ENCODE measurements at places on chromosomes 1 and 21.
A peak's percentile ranks its signal among the peaks of the same experiment; 100 is the strongest.

- DNase-seq: peak; percentile 47
Measured at GRCh38 chr1:19435181-19435580, 50.2 kb downstream of the CAPZB start.

DNA sequence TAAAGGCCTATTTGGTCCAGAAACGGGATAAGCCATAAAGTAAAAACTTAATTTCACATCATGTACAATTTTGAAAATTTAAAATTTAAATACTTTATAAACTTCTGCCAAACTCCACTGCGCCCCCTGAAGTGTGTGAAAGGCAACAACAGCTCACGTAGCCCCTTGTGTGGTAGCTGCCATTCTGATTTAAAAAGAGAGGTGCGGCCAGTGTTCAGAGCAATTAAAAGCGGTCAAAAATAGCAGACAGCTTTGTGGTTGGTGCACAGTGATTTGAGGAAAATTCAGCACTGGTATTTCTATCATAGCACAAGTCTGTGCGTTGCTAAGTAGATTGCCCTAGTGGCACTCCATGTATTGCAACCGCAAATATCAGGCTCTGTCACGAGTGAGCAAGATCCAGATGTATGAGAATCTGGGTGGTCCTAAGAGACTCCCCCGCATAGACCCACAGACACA, 122.5 kb downstream of the ATG4C start:
- no peak for DNase-seq

DNA sequence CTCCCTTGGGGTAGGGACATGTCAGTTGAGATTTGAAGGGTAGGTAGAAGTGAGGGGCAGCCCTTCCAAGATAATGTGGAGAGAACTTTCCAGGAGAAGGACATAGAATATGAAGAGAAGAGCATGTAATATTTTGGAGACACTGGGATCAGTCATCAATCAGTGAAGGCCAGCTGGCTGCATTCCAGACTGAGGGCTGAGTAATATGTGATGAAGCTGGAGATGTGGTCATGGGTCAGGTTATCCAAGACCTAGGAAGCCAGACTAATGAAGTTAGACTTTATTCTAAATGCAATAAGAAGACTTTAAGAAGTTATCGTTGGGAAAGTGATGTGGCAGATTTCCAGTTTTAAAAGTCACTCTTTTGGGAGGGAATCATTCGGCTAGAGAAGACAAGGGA, 262.0 kb downstream of the HMCN1 start:
- no peak for DNase-seq

DNA sequence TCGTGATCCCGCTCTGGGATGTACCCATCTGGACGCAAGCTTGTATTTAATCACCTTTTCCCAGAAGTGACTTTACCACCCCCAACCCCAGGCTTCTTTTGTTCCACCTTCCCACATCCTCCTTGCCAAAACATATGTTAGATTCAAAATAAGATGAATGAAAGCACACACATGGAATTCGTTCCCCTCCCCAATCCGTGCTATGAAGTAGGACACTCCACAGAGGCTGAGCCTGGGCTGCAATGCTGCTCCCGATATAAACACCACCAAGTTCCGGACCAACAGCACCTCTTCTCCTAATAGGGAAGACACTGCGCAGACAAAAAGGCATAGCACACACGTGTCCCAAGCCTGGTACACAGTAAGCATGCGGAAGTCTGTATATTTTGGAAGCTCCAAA, 86.1 kb downstream of the CLSTN1 start:
- no peak for DNase-seq

DNA sequence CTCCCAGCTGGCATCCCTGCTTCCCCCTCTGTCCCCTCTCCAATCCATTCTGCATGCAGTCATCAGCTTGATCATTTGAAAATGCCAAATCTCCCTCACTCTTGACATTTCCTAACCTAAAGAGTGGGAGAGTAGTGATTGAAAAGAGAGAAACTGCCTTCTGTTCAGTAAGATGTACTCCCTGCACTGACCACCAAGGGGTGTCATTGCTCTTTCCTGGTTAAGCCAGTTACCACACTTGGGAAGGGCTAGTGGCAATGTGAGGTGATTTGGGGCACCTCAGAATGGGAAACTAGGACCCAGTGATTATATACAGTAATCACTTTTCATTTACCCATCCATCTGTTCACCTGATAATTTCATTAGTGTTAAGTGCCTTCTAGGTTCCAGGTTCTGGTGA, 6.9 kb upstream of the TMEM269 start:
- DNase-seq: no peak

GRCh38 chr1:212473729-212474128, 41.0 kb downstream of the NENF start:
- no peak for DNase-seq

GRCh38 chr1:14817223-14818170, 219.0 kb downstream of the KAZN start:
- no peak for DNase-seq

- DNase-seq: no peak
Measured at GRCh38 chr1:63891060-63891690, 117.4 kb downstream of the ROR1 start.

DNA sequence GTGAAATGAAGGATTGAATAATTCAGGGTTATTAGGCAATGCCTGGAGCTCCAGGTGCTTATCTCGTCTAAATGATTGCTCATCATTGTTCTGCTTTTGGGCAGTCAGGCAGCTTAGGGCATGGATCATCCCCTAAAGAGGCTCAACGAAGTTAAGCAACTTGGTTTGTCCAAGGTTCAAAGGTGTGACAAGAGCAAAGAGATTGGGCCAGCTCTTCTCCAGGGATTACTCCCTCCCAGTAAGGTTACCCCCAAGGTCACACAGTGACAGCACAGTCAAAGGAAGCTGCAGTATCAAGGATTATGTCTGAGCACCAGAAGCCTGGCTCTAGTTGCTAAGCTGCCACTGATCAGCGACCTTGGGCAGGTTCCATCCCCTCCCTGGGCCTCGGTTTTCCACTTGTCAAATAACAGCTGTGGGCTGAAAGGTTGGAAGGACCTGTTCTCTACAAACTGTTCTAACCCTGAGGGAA, 6.8 kb downstream of the ETNK2 start:
- DNase-seq: no peak

DNA sequence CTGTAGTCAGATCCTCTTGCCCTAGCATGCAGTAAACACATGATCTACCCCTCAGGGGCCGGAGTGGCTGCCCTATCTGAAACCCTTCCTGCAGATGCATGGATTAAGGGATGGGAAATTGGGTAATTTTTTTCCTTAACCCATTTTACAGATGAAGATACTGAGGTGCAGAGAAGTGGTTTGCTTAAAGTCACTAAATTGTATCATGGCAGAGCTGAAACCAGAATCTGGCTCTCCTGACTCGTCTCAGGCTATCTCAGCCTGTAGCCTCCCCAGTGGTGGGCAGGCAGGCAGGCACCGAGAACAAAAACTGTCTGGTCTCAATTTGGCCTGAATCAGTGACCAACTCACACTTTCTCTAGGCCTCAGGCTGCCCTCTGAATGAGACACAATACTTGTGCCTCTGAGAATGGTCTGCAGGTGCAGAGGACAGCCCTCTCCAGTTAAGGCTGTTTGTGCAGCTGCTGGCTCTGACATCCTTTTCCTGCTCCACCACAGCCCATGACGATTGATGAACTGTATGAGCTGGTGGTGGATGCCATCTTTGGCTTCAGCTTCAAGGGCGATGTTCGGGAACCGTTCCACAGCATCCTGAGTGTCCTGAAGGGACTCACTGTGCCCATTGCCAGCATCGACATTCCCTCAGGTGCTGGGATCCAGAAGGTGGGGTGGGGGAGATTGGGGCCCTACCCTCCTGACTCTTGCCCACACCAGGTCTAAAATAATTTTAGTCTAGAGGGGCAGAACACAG, 1.5 kb downstream of the NAXE start:
- DNase-seq: no peak

DNA sequence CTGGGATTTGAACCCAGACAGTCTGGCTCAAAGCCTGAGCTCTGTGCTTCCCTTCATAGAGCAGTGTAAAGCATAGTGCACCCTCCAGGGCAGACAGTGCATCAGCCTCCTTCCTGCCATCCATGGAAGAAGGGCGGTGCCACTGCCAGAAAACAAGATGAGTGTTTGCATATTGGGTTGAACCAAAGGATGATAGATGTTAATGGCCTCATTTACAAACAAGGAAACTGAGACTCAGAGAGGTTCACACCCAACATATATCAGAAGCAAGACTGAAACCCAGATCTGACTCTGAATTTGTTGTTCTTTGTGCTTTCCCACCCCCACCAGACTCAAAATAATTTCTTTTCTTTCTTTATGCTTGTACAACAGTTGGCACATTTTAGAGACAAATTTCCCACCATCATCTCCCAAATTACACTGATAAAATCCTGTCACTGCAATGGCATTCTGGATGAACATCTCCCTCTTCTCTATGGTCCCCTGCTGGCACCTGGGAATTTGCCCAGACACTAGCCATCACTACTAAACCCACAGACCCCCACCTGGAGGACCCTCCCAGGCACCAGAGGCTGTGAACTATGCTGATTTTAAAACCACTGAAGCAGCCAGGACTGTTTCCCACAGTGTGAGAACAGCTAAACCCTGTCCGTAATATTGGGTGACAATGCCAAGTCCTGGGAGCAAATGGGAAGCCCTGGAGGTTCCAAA, 45.4 kb upstream of the MPZL1 start:
- no peak for DNase-seq

DNA sequence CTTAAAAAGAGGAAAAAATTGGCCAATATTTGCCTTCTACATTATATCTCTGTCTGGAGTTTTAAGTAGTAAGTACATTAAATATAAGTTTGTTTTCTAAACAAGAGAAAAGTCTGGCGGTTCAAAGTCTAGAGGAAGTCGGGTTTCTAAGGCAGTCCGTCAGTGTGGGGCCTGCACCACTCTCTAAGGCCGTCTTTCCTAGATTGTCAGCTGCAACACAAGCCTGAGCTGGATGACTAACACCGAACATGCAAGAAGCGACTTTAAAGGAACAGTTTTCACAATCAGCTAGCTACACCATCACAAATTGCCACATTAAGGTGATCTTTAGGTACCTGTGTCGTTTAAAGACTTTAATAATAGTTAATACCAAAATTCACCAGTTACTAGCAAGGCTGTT, 19.6 kb downstream of the CCSAP start:
- no peak for DNase-seq

DNA sequence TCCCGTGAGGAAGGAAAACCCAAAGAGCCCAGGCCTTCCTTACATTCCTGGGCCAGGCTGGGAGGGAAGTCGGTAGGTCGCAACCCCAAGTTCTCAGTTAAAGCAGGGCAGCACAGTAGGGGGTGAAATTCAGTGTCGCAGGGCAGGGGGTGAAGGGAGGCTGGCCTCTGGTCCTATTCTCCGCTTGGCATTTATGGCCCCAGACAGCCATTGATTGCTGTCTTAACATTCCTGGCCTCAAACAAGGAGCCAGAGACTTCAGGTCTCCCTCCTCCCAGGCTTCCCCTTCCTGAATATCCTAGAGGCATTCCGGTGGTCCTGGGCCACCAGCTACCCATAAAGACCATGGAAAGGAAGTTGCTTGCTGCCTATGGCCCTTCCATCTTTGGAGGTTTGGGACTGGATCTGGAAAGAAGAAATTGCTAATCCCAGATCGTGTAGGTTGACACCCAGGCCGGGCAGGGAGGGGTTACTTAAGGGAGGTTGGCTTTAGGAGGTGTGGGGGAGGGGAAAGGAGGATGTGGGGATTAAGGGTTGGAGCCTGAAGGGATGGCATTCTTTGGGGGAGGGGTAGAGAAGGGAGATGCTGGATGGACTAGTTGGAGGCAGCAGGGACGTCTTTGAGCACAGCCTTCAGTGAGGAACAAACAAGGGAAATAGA, 1.7 kb downstream of the LIN28A start:
- no peak for DNase-seq

DNA sequence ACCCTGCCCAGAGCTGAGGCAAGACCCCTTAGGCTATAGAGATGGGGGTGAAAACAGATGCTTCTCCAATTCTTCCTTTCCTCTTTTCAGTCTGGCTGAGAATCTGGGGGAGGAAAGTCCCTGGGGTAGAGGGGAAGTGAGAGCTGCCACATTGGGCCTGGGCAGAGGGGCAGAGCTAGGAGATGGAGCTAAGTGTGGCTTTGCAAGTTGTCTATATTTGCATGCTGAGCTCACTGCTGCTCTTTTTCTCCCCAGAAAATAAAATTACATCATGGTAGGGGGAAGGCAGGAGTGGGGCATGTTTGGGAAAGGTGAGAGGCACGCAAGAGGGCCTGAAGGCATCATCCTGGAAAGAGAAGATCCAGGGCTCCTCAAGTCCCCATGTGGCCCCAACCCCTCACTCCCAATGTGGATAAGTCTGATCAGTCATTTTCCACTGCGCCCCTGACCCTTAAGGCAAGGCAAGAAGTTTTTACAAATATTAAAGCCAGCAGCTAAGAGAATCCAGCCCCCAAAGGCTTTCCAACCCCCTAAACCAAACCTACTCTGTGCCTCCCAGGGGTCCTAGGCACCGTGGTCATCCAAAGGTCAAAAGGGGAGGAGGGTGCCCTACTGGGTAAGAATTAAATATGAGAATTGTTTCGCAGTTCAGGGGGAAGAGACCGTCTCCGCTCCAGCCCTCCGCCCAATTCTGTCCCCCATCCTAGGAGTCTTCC, 500 bp upstream of the PEA15 start:
- DNase-seq: no peak

DNA sequence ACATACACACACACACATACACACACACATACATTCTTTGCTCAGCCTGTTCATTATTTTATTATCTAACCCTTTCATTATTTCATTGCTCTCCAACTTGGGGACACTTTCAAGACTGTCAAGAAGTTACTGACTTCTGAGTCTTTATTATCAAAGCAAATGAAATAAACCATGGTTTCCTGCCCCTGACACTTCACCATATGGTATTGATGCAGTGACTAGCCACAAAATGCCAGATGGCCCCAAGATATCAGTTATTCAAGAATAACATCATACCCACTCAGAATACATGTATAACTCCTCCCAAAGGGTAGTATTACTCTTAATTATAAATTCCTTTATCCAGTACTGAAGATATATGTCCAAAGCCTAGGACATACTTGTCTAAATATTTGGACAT, 197.3 kb downstream of the MRPL39 start:
- no peak for DNase-seq

- DNase-seq: no peak
Measured at GRCh38 chr1:94898491-94899385, 28.2 kb downstream of the CNN3 start.

GRCh38 chr1:65512383-65512782, 91.9 kb downstream of the LEPR start:
- DNase-seq: no peak

GRCh38 chr1:32116531-32116930, 8.7 kb downstream of the KPNA6 start:
- no peak for DNase-seq

DNA sequence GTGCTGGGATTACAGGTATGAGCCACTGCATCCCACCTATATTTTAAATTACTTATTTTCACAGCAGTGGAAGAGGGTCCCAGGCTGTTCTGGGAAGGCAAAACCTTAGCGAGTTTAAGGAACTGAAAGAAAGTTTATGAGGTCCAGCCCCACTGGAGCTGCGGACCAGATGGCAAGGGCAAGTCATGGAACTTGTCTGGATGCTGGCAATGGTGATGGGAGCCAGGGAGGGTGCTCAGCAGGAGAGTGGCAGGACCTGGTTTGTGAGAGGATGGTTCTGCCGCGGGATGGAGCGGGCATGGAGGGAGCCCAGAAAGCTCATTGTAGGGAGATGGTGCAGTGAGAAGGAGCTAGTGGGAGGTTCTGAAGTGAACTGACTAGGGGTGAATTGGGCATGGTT, 50.6 kb upstream of the SLC45A1 start:
- DNase-seq: no peak

GRCh38 chr21:34513129-34513675, 1.2 kb upstream of the KCNE1 start:
- DNase-seq: no peak

- no peak for DNase-seq
Measured at GRCh38 chr21:21387916-21388315, 389.7 kb downstream of the NCAM2 start.

GRCh38 chr21:28817871-28818270, 174.8 kb downstream of the LTN1 start:
- DNase-seq: no peak

Data from gastrocnemius medialis (tissue), 4 donors.